ENCODE measurements at places on chromosomes 3 and 15. TPM values are rescaled to one million over a fixed set of nuclear protein-coding genes. Genes with fewer than 3 reads are reported as not detected.

GRCh38 chr3:136772709-136773108 lies 20.5 kb upstream of the STAG1 start:
- no peak for DNase-seq

GRCh38 chr3:194165271-194166018 lies 29.5 kb downstream of the HES1 start:
- no peak for DNase-seq

The SLC6A11 gene
- not detected for total RNA-seq

The C15orf62 gene
- not detected for total RNA-seq

The CHRM5 gene
- total RNA-seq, result not detected

All from osteocyte (in vitro differentiated cells).